ENCODE measurements at places on chromosomes 1 and 21.

DNA sequence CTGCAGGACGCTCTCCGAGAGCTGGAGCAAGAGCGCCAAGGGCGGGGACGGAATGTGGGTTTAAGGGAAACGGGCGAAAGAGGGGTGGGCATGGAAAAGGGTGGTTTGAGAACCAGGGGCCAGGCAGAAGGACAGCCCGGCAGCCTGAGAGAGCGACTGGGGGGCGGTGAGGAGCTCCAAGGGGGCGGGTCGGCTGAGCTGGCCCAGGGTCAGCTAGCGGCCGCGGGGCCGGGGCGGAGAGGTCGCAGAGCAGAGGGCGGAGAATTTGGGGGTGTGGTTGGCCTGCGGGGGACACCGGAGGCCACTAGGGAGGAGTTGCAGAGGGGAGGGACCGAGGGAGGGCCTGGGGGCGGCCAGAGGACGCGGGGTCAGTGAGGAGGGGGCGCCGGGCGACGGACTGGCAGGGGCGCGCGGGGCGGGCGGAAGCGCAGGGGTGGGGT, 54.7 kb downstream of the NDUFS5 start:
- DNase-seq = no peak

DNA sequence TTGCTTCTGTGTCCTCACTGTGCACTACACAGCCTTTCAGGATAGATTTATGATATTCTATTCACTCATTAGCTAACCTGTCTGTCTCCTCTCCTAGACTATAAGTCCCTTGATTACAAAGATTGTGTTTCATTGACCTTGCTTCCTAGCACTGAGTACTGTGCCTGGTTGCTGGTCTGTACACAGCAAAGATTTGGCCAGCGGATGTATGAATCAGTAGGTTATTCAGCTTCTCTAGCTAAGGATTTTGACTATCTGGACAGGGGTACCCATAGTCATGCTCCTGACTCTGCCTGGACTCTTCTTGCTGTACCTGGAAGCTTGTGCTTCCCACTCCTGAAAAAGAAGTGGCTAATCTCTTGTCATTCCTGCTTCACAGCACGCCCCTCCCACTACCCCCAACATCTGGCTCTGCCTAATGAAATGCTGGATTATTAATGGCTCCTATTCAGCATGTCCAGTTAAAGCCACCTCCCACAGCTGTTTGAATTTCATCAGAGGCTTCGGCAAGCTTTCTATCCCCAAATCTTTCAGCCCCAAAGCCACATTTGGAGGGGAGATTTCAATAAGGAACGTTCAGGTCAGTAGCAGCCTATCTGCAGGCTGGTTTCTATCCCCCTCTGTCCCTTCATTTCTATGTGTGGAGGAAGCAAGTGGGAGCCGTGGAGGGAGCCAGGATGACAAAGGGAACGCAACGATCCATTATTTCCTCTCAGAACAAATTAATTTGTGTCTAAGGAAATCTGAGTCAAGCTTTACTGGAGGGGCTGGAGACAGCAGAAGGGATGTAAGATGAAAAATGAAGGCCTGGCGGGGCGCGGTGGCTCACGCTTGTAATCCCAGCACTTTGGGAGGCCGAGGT, 64.8 kb upstream of the PPM1J start:
- DNase-seq = no peak

DNA sequence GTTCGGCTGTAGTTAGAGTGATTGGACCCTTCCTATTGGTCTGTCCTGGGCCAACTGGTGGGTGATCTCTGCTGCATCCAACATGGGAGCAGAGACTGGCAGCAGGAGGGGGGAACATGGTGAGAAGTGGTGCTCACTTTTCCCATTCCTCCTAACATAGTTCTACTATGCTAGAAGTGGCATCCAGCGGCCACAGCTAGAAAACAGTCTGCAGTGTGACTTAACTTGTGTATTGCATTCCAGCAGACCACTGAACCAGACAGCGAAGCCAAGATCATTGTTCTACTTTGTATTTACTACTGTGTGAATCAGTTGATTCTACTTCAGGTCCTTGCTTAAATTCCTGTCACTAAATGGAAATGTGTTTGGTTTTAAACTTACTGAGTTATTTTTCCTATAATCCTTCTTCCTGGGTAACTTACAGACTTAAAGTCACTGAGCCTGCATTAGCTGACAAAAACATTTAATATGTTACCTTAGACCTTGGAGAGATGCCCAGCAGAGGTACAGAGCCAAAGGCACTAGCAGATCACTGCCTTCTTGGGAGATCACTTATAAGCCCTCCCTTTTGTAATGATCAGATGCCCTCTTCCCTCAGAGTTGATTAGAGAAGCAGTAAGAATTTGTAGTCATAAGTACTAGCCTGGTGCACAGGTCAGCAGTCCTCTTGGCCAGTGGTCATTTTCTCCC, 8.2 kb downstream of the FABP3 start:
- DNase-seq = no peak

DNA sequence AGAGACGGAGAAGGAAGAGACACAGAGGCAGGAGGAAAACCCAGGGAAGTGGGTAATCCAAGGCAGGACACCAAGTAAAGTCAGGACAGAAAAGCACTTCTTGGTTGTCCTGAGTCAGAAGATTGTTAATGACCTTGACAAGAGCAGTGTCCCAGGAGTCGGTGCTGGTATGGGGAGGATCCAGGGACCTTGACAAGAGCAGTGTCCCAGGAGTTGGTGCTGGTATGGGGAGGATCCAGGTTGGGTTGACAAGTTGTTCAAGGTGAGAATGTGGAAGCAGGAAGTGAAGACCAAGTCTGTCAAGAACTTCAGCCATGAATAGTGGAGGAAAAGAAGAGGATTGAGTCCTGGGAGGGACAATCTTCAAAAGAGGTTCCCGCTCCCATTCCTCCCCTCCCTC, 31.9 kb downstream of the ZBTB18 start:
- DNase-seq = no peak

- DNase-seq = no peak
These were observed 16.8 kb upstream of the PDXK start for GRCh38 chr21:43701936-43702784.

DNA sequence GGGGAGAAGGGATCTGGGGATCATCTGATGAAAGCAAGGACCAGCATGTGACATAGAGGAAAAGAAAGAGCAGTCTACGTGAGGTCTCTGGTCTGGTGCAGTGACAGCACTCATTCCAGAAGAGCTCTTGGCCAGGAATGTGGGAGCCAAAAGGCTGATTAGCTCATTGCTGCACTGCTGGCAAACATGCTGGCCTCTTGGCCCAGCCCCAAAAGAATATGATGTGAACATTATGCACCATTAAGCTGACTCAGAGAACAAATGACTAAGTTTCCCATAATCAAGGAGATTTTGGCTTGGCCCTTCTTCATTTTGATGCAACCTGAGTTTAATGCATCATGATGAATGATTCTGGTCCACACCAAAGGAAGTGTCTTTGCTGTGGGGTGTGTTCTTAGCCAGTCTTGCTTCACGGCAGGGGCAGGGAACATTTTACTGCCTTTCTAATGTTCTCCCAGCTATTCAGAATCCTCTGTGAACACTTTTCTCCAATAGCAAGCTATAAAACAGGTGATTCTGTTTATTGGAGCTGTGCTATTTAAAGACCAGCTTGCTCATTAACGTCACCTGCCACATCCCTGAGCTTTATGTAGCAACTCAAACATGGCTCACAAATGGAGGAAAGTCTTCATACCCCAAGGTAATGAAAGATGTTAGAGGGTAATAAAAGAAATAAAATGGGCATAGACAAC, 55.1 kb downstream of the PCBP3 start:
- DNase-seq = peak; percentile 95

DNA sequence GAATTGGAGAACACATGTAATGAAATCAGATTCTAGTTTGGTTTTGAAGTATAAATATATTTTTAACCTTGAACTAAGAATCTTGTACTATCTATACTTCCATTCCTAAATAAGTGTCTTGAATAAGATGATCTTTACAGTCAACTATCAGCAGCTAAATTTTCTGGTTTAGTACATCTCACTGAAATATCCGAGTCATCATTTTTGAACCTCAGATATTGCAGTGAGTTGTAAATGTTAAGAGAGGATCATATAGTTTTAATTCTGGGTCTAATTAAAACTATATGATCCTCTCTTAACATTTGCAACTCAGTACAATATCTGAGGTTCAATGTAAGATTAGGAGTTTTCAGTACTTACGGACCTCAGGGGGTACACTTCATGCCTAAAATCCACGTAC, 768.8 kb upstream of the ADAMTS5 start:
- DNase-seq = no peak

DNA sequence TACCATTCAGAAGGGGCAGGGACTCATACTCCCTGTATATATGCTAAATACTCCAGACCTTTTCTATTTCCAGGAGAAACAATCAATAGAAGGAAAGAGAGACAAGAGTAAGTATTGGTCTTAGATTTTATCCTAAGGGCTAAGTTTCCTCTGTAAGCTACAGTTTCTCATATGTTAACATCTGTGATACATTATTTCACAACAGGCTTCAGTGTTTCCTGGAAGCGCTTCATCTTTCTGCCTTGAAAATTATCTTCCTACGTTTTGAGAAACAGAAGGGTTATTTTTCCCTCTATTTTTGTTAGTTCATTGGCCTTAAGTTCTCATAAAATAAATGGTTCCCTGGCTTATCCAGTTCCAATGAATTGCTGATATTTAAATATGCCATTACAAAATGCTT, 15.6 kb downstream of the FMO1 start:
- DNase-seq = peak; percentile 35

DNA sequence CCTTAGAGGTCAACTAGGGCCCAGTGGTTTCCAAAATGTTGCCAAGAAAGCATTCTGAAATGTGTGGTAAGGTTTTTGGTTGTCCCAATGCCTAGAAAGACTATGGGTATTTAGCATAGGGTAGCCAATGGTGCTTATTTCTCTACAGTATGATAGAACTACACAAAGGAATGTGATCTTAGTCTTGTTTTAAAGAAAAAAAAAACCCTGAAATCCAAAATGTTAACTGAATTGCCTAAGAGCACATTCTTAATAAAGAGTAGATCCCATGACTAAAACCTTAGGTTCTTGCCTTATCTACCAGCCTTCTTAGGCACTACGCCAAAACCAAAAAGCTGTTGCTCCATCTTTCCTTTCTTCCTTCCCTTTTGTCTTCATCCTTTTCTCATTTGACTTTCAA, 428.2 kb downstream of the MRPL39 start:
- DNase-seq = peak; percentile 75

GRCh38 chr1:241817956-241818612, 29.9 kb upstream of the EXO1 start:
- DNase-seq = no peak

DNA sequence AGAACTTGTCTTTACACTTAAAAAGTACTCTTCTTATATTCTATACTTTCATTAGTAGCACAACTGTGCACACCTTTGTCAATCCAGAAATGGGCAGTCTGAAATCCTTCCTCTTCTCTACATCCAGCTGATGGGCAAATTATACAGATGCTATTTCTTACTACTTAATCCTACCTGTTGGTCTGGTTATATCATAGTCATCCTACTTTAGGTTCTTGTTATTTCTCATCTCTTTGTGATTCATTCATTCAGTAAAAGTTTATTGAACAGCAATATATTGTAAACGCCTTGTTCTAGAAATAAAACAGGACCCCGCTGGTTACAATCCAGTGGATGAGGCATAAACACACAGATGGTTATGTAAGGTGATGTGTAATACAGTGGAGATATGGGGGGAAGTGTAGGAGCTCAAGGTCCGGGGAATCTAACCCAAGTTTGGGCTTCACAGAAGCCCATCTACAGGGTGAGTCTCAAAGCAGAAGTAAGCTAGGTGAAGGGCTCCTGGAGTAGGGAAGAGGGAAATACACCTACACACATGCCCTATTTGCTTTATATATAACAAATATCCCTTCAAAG, 11.8 kb upstream of the FUBP1 start:
- no peak for DNase-seq

GRCh38 chr1:160260406-160261382, 1.7 kb downstream of the DCAF8 start:
- DNase-seq = peak; percentile 56

GRCh38 chr1:150005606-150006005, 4.9 kb downstream of the OTUD7B start:
- no peak for DNase-seq

DNA sequence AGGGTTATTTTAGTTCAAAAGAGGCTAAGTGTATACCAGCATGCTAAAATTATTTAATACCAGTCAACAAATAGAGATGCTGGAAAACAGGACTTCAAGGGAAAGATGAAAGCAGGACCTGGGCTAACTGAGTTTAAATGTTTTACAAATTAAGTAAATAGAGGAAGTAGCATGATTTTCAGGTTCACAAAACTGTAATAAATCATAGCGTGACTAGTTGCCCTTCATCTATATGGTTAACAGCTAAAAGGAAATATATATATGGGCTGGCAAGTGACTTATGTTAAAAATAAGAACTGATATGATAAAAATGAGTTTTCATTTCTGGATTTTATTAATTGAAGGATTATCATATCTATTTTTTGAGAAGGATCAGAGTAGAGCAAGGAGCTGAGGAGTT, 25.6 kb downstream of the DPYD start:
- no peak for DNase-seq

- no peak for DNase-seq
These were observed 232.5 kb upstream of the JUN start for GRCh38 chr1:59016390-59016789.

DNA sequence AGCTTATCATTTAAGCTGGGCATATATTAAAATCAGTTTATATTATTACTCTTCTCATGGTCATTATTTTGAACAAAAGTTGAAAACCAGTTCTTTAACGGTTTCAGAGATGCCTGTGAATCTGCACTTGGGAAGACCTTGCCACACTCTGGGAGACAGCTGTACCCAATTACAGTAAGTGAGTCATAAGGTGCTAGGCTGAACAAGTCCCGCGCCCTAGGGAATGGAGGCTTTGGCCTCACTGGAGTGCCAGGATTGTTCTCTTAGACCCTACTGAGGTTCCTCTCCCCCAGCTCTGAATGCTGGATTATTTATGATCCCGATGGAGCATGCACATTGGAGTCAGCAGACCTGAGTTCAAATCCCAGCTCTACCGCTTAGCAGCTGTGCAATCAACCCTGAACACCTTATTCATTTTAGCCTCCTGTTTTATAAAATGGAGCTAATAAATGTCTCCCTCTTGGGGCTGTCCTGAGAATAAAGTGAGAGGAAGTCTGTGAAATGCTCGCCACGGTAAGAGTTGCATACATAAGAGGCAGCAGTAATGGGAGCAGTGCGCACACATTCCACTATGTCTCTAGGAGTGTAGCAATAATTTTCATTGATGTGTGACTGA, 266.2 kb downstream of the FOXD2 start:
- DNase-seq = peak; percentile 36
